Stimulated activated CD4-positive, alpha-beta T cell treated with anti-CD3 and anti-CD28 coated beads, Interleukin-1b, Interleukin-23, amount 100 ng/mL, for 1 hour (primary cell): ENCODE measurements at places on chromosomes 16 and 17.

DNA sequence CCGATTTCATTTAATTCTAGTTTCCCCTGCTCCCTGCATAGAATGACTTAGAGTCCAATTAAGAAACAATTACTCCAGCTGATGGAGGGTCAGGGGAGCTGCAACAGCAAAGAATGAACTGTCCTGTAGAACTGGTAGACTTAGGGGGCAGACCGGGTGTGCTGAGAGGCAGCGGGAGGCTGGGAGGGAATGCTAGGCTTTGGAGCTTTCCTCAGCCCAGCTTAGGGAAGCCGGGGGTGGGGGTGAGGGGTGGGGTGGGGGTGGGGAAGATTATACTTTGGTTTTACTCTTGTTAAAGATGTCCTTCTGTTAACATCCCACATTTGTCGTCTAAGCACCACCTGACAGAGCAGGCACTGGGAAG is 458.6 kb upstream of the ASIC2 start:
- no peak for DNase-seq

- no peak for DNase-seq
Observed at GRCh38 chr17:72706396-72706981, 386.0 kb downstream of the SLC39A11 start.

GRCh38 chr16:86949116-86949515 is 368.1 kb downstream of the C16orf95 start:
- no peak for DNase-seq

DNA sequence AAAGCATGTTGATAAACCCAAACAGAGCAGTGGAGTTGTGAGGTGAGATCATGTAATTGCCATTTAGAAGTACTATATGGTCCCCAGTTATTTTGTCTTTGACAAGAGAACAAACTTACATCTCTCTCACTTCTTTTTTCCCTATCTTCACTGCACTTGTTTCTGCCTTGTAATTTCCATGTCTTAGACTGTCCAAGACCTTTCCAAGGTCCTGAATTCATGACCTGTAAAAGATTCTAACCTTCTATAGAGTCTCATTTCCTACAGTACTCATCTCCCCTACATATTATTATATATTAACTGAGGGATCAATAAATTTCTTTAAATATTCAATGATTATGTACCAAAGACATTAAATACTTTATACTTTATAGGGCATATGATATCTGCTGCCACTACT is 295.3 kb upstream of the KIF2B start:
- no peak for DNase-seq

- DNase-seq = no peak
Observed at GRCh38 chr17:64771980-64772844, 110.1 kb upstream of the SMURF2 start.

DNA sequence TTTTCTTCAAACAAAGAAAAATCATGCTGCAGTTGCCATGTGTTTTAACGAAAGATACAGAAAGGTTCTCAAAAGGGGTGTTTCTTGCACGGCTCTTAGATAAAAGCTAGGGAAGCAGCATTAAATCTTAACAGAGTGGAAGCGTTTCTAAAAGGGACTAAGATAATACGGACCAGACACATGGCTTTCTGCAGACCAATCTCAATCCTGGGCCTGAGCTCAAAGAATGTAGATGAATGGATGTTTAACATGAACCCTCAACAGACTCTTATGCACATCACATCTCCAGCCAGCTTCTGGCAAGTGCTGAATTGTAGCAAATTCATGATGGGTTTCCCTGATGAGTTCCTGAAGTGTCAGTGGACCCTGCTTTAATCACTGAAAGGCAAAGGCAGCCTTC is 80.2 kb upstream of the COX10 start:
- no peak for DNase-seq
